ENCODE measurements at places on chromosomes 2 and 18. TPM values are rescaled to one million over a fixed set of nuclear protein-coding genes. Genes with fewer than 3 reads are reported as not detected.
A peak's percentile ranks its signal among the peaks of the same experiment; 100 is the strongest.

Gene TGFA
- total RNA-seq, result not detected

- H3K27ac ChIP-seq, result no peak overlapping the region
- no peaks in the 10 kb centered on the region for H3K27me3 ChIP-seq
- no peak overlapping the region for H3K4me3 ChIP-seq
- no peak for DNase-seq
- H3K36me3 ChIP-seq, result no peaks in the 10 kb centered on the region
These were observed 157.3 kb upstream of the APCDD1 start for GRCh38 chr18:10297086-10297485.

DNA sequence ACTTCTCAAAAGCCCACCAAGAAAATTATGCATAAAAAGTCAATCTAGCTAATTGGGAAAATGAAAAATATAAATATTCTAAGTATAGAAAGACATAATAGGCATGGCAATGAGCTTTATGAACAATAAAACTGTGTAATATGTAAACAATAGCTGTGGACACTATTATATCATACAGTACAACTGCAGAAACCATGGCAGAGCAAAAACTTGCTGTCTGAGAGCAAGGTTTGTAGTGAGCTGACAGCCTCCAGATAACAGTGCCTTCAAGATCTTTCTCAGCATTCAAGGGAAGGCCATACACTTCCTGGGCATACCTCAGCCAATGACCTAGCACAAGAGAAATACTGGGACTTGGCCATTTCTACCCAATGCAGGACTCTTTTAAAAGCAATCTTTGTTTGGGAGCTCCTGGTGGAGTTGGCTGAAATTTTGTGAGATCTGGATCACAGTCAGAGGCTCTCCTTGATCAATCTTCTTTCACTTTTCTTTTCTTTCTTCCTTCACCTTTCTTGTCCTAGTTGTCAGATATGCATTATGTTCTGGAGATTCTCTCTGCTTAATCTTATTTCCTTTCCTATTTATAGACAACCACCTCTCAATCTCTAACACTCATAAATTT is 427.2 kb upstream of the UBE2E3 start:
- no peak for DNase-seq
- H3K27me3 ChIP-seq, result no peaks in the 10 kb centered on the region
- H3K4me3 ChIP-seq, result no peak overlapping the region
- H3K27ac ChIP-seq, result no peak overlapping the region
- no peaks in the 10 kb centered on the region for H3K36me3 ChIP-seq

Gene ESPNL
- total RNA-seq, result 0.26 TPM

DNA sequence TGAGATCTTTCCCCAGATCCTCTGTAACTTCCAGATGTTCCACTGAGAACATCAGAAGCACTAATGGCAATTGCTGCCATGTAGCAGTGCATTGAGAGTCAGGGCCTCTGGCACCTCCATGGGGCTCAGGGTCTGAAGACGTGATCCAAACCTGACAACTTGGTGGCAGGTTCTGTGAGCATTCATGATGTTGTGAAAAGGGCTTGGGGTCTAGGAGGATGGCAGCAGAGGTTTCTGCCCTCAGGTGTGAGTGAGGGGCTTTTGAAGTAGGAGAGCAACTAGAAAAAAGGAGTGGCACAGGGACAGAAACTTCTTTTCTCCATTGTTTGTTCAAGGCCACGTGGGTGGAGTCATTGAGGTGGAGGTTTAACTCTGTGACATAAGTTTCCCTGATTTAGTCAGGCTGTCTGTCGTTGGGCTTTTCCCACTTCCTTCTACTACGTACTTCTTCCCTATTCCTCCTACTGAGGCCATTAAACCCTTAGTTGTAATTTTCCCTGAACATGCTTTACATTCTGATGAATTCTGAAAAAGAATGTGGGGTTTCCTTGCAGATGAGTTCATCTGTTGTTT is 13.1 kb downstream of the CFLAR start:
- peaks cover 60% of the 10 kb centered on the region for H3K4me1 ChIP-seq
- no peaks in the 10 kb centered on the region for H3K27me3 ChIP-seq
- peak; percentile 84 for DNase-seq
- H3K27ac ChIP-seq, result peak overlapping the region; percentile 100

Gene NT5DC4
- total RNA-seq, result not detected

DNA sequence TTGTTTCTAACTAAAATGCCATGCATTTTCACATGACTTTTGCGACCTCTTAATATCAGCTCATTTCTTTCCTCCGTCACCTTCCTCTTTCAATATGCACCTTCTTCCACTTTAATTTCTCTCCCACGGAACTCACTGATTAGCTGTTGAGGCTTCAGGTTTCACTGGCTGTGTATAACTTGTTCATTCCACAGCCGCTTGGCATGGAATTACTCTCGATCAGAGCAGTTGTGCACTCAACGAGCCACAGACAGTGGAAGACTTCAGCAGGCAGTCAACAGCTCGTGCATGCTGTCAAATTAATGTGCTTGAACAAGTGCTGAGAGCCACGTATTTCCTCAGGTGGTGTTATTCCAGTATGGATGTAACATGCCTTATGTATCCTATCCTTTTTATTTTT is 491.2 kb upstream of the DDX18 start:
- no peaks in the 10 kb centered on the region for H3K27me3 ChIP-seq
- no peak overlapping the region for H3K27ac ChIP-seq
- H3K4me3 ChIP-seq, result no peak overlapping the region

- H3K36me3 ChIP-seq, result no peaks in the 10 kb centered on the region
- no peak for DNase-seq
- peaks cover 3% of the 10 kb centered on the region for H3K27me3 ChIP-seq
- H3K4me1 ChIP-seq, result no peaks in the 10 kb centered on the region
- H3K27ac ChIP-seq, result no peak overlapping the region
- no peak overlapping the region for H3K4me3 ChIP-seq
These were observed 25.6 kb upstream of the GTF2A1L start for GRCh38 chr2:48592067-48592466.

DNA sequence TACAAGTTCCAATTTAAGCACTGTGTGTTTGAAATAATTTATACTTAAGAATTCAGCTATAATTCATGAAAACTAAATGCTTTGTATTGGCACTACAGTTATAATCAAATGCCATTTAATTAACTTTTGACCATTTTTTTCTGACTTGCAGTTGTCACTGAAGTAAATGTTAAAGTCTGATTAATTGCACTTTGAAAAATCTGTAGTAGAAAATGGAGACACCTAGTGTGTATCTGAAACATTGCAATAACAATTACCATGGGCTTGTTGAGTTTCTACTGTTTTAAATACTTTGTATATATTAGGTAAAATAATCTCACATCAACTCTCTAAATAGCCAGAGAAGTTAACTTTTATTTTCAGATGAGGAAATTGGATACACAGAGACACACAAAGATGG is 458.6 kb upstream of the FSIP2 start:
- H3K4me1 ChIP-seq, result no peaks in the 10 kb centered on the region
- H3K27me3 ChIP-seq, result no peaks in the 10 kb centered on the region
- H3K4me3 ChIP-seq, result no peak overlapping the region
- no peak overlapping the region for H3K27ac ChIP-seq

DNA sequence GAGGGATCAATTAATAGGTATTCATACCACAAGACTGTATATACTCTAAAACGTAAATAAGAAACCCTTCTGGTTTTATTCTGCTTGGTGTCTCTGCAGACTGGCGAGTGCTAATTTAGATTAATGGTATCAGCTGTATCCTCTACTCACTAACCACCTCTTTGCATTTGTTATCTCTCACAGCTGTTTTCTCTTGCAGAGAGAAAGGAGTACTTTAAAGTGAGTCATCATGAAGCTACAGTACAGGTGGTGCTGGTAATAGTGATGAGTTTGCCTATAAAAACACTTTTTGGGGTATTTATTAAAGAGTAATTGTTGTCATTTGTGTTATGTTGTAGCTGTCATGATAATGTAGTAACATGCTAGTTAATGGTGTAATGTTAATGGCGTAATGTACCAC is 147.7 kb downstream of the NETO1 start:
- no peak overlapping the region for H3K4me3 ChIP-seq
- no peaks in the 10 kb centered on the region for H3K27me3 ChIP-seq
- no peaks in the 10 kb centered on the region for H3K4me1 ChIP-seq
- H3K27ac ChIP-seq, result no peak overlapping the region
- H3K36me3 ChIP-seq, result no peaks in the 10 kb centered on the region
- no peak for DNase-seq
